NCI-H2081 (cell line): ENCODE measurements at places on chromosomes 6 and 20.

- no peak for DNase-seq
Measured at GRCh38 chr20:38346247-38346651, at the start of gene LBP. Gene LBP (plus strand): TSS chr20:38346482. CDS start chr20:38346517, 35 bp downstream.

GRCh38 chr6:63355632-63356031 lies 35.8 kb upstream of the LGSN start:
- no peak for DNase-seq

- no peak for DNase-seq
Measured at GRCh38 chr6:155528982-155529453, 73.4 kb upstream of the NOX3 start.

DNA sequence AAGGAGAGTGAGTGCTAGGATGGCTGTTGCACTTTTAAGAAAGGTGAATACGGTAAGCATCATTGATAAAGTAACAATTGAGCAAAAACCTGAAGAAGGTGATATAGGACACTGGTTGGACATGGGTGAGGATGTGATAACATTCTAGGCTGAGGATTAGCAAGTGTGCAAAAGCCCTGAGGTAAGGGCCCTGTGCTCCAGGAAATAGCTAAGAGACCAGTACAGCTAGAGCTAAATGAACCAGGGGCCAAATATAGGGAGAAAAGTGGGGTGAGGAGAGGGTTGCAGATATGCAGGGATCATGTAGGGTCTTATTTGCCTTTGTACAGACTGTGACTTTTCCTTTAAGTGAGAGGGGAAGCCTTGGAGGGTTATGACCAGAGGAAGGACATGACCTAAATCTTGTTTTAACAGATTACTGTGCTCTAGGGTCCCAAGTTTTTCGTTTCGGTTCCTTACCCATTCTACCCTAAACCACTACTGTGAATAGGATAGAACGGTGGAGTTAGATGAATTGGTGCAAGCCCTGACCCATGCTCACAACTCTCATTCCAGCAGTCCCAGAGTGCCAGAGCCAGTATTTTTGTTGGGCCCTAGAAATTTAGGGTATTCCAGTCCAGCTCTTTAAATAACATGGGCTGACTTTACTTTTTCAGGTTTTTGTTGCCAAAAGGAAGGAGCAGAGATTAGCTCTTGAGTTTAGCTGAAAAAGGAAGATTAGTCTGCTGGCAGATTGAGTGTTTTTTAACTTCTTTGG lies 10.7 kb downstream of the MAPK14 start:
- no peak for DNase-seq

DNA sequence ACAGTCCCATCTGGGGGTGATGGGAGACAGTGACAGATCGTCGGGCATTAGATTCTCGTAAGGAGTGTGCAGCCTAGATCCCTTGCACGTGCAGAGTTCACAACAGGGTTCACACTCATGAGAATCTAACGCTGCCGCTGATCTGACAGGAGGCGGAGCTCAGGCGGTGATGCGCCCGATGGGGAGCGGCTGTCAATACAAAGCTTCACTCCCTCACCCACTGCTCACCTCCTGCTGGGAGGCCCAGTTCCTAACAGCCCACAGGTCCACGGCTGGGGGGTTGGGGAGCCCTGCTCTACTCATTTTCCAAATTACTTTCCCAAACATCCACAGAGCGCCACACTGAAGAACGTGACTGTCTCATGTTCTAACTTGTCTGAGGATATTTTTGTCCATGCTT lies 25.3 kb downstream of the CTCFL start:
- DNase-seq, result no peak

DNA sequence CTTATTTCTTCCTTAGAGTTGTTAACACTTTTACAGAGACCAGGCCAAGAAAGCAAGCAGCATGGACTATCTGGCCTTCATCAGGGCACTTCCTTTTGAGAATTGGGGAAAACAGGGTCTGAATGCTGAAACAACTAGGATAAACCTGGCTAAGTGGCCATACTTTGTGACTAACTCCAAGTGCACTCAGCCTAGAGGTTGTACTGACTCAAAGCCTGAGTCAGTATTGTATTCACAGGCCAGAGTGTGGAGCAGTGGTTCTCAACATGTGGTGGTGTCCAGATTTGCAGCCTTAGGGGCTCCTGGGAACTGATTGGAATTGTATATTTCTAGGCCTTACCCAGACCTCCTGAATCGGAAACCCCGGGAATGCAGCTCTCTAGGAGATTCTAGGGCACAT lies 20.1 kb downstream of the SEC23B start:
- DNase-seq, result no peak

DNA sequence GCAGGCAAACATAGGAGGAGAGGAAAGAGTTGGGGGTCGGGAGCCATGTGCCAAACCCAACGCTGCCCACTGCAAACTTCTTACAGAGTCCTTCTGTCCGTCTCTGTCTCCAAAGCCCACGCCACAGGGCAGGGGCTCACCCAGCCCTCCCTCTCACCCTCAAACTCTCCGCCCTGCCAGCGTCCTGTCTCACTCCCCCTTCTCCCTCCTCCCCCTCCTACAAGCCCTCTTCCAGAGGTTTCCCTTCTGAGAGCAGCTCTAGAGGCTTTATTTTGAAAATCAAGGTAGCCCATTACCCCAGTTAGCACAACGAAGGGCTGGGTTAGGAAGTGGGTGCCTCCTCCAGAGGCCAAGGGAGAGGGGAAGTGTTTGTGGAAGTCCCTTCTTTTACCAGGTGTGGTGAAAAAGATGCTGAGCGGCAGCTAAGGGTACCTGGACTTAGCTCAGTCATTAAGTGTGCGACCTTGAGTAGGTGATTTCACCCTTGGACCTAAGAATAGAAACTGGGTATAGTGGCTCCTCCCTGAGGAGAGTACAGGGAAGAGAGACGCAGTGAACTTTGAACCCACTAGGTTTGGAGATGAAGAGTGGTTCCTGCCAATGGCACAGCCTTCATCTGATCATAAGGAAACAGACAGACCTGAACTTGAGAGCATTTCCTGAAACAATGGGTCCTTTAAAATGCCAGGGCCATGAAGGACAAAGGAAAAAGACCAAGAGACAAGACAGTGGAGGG lies 123.8 kb downstream of the BANF2 start:
- DNase-seq, result no peak

DNA sequence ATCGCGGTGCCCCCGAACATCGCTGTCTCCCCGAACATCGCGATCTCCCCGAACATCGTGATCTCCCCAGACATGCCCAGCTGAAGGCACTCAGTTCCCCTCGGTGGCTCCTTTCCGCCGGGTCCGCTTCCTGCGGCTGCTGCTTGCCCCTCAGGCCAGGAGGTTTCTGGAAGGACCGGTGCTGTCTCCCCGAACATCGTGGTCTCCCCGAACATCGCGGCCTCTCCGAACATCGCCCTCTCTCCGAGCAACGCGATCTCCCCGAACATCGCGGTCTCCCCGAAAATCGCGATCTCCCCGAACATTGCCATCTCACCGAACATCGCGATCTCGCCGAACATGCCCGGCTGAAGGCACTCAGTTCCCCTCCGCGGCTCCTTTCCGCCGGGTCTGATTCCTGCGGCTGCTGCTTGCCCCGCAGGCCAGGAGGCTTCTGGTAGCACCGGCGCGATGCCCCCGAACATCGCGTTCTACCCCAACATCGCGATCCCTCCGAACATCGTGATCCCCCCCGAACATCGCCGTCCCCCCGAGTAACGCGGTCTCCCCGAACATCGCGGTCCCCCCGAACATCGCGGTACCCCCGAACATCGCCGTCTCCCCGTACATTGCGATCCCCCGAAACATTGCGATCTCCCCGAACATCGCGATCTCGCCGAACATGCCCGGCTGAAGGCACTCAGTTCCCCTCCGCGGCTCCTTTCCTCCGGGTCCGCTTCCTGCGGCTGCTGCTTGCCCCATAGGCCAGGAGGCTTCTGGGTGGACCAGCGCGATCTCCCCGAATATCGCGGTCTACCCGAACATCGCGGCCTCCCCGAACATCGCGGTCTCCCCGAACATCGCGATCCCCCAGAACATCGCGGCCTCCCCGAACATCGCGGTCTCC lies 808 bp downstream of the ULBP1 start:
- no peak for DNase-seq
